ENCODE measurements at places on chromosomes 1 and 21.
A peak's percentile ranks its signal among the peaks of the same experiment; 100 is the strongest.

GRCh38 chr1:59194621-59195020, 102.3 kb upstream of the FGGY start:
- no peak for DNase-seq

DNA sequence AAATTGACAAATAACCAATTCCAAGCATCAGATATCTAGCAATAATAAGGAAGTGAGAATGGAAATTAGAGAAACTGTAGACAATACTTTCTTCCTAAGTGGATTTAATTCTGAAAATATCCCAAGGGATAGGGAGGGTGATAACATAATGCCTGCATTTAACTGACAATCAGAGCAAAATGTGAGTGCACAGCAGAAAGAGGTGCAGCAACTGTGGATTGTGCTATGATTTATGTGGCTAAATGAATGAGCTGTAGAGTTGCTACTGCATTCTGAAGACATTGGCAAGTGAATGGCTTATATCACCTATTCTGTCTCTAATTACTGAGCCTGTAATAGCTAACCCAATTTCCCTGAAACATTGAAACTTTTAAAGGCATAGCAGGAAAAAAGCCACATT, 39.0 kb downstream of the OLFM3 start:
- DNase-seq: no peak

DNA sequence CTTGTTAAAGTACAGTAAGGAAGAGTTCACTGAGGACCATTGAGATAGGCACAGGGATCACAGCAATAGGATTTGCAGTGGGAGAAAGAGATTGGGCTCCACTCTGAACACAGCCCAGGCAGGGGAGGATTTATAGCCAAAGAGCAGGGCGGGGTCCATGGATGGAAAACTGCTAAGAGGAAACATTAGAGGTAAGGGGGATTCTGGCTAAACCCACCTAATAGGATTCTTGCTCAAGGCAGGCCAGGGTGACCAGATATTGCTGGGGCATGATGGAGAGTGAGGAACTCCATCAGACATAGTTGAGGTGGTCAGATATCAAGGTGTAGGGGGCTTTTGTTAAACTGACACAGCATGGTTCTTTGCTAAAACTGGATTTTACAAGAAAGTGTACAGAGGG, 372.8 kb downstream of the NPHP4 start:
- no peak for DNase-seq

GRCh38 chr21:34923202-34923601, 125.9 kb downstream of the RUNX1 start:
- no peak for DNase-seq

DNA sequence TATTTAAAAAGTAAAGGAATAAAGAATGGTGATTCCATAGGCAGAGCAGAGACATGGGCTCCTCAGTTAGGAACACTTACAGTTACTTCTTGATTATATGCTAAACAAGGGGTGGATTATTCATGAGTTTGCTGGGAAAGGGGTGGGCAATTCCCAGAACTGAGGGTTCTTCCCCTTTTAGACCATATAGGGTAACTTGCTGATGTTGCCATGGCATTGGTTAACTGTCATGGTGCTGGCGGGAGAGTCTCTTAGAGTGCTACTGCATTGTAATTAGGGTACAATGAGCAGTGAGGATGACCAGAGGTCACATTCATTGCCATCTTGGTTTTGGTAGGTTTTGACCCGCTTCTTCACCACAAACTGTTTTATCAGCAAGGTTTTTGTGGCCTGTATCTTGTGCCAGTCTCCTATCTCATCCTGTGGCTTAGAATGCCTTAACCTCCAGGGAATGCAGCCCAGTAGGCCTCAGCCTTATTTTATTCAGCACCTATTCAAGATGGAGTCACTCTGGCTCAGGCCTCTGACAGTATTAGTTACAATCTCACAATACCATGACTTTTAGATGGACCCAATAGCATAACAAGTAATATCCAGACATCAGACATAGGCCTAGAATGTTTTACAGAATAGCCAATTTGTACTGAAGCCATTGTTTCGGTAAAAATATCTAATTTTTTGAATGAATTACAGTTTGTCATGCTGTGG, 106.8 kb downstream of the ZBTB18 start:
- no peak for DNase-seq

GRCh38 chr1:110185181-110185580, 24.9 kb upstream of the KCNC4 start:
- DNase-seq: no peak

DNA sequence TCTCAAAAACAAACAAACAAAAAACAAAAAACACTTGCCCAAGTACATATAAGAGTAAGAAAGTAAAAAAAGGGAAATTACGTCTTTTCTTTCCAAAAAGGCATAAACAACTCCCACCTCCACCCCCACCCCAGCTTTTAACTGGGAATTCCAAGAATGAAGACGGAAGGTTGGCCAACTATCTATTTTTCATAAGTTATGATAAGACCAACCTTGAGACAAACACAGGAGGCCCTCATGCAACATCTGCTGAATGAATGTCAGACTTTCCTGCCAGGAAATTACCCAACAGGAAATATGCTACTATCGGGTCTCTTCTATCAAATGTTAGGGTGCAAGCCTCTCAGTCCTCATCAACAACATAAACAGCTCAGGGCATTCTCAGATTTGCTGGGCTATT, 1.9 kb downstream of the BSDC1 start:
- peak; percentile 27 for DNase-seq

DNA sequence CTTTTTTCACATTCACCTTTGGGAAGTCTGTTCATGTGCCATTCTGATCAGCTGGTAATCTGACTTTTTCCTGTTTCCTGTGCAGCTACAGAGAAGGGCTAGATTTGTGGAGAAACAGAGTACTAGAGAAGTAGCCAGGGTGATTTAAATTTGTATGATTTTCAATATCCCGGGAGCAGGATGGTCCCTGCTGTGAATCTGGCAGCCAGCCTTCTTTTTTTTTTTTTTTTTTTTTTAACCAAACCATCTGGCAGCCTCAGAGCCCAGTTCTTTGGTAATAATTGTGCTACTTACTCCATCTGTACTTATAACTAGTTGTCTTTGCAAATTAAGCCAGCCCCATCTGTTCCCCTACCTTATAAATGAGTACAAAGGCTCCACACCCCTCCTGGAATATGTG, 248.6 kb upstream of the DEPDC1 start:
- DNase-seq: no peak

GRCh38 chr1:151891512-151891911, 17.8 kb downstream of the THEM4 start:
- DNase-seq: no peak

DNA sequence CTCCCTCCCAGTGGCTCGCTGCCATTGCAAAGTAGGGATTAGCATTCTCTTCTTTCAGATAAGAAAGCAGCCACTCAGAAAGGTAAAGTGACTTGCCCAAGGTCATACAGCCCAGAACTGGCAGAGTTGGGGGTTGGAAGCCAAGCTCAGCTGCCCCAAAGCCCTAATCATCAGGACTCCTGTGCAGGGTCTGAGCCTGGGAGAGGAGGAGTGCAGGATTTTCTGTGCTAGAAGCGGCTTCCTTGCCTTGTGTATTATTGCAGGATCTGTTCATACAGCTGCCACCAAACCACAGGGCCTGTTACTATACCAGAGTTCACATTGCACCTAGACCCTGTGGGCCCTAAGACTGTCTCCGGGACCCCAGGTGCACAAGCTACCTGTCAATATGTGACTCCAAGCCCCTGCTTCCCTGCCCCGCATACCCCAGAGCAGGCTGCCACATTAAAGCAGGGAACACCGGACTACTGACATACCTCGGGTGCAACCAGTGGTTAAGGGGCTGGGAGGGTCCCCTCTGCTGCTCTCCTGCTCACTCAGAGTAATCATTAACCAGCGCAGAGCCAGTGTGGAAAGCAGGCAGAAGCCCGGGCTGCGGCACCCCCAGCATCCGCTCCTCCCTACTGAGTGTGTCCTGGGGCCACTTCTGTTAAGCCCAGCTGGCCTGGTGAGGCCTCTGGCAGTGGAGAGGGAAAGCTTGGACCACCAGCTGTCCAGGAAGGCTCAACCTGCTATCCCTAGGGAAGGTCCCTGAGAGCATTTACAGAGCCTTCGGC, 15.8 kb downstream of the HSPG2 start:
- DNase-seq: no peak

DNA sequence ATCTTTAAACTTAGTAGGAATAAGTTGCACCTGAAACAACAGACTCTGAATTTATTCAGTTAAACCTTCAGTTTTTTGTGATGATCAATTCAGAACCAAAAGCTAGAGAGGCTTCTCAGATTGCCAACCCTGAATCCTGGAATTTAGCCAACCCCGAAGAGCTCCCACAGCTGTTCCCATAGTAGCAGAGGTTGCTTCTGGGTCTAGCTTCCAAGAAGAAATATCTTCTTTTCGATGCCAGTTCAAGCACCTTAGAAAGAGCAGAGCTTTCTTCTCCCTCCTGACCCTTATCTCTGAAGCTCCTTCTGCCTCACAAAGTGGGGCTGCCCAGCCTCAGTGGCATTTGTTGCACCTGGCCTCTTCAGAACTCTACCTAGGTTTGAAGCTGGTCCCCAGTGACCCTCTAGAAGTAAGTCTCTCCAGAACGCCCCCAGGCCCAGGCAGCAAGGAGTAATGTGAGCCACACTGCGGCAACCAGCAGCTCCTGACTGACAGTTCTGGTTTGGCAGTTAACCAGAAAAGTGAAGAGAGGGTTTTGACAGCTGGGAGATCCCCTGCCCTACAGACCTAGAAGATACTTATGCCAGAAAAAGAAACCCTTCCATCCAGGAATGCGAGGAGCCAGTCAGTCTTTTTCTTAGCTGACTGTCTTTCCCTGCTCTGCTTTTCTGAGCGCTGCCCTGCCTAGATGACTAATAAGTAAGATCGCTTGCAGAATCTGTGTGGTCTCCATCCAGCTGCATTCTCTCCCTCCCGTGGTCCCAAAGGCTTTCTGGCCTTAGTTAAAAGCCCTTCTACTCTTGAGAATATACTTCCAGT, 165.9 kb downstream of the ADGRL4 start:
- DNase-seq: no peak

- no peak for DNase-seq
These were observed 60.1 kb downstream of the HNRNPR start for GRCh38 chr1:23283667-23284602.

DNA sequence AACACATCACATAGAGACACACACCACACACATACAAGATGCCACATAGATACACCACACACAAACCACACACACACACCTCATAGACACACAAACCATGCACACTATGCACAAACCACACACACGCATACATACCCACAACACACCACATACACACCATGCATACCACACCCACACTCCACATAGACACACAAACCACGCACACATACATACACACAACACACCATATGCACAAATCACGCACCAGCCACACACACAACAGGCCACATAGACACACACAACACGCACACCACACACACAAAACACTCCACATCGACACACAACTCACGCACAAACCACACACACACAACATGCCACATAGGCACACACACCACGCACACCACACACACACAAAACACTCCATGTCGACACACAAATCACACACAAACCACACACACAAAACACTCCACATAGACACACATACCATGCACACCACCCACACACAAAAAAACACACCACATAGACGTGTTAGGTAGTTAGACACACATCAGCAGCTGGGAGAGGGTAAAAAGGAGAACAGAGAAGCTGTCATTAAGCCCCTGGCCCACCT, 49.5 kb upstream of the SLC19A1 start:
- DNase-seq: no peak

GRCh38 chr1:24391882-24392603, 21.5 kb downstream of the STPG1 start:
- peak; percentile 59 for DNase-seq

GRCh38 chr1:69263921-69264391, 303.8 kb upstream of the LRRC7 start:
- peak; percentile 1 for DNase-seq

DNA sequence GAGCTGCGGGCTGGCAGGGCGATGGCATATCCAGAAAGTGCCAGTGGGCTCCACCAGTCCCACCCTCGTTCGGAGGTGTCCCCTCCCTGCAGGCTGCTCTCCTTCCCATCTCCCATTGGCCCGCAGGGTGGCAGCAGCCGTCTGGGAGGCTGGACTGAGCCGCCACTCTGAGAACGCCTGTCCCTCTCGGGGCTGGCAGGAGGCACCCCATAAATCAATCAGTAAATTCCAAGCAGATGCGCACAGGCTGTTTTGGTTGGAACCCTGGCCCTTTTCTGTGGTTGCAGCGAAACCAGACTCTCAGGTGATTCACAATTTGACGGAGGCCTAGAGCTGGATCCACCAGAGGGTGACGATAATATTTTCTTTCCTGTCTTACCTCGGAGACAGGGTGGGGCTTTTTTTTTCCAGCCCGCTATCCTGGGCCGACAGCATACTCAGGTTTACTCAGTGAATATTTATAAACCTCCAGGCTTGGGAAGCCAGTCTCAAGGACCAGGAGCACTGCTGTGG, 99.7 kb downstream of the GLIS1 start:
- no peak for DNase-seq

GRCh38 chr1:205287767-205288559, 33.6 kb downstream of the NUAK2 start:
- peak; percentile 97 for DNase-seq

DNA sequence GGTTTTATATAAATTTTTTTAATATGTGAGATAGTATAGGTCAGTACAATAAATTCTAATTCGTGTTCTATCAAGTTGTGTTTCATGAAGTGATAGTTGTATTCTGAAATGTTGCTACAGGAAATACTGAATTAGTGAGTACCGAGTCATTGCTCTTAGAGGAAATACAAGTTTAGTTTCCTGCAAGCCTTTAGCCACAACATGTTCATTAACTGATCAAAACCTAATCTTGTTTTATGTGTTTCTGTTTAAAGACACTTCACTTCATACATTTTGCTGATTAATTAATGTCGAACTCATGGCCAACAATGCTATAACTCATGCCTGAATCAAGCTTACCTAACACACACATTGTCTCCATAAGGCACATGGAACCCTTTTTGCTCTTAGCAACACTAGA, 43.6 kb downstream of the LRRC7 start:
- DNase-seq: no peak

GRCh38 chr21:46244602-46245001, 16.0 kb upstream of the LSS start:
- no peak for DNase-seq

DNA sequence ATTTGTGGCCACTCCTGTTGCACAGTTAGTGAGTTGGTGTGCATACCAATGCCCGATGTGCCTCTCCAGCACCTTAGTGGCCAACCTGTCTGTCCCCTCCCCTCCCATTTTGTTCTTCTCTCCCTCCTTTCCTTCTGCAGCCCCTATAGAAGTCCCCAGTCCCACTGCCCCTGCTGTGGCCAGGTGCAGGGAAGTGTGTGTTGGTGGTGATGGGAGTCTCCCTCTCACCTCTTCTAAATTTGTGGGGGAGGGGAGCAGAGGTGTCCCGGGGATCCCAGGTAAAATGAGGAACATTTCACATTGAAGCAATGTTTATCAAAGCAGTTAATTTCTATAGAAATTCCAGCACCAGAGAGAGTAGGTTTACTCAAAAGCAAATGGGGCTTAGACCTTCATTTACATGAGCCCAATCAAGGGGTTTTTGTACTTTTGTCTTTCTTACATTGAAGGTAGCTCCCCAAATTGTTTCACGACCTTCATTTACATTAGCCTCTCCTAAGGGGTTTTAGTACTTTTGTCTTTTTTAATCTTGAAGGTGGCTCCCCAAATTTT, 3.0 kb upstream of the C1orf21 start:
- no peak for DNase-seq

GRCh38 chr1:44644806-44645205, 29.5 kb downstream of the TMEM53 start:
- no peak for DNase-seq
